ENCODE measurements at places on chromosomes 4 and X. TPM values are rescaled to one million over a fixed set of nuclear protein-coding genes. Genes with fewer than 3 reads are reported as not detected.

The EVC2 gene
- 0.40 TPM for total RNA-seq

GRCh38 chr4:155569960-155570515 is 96.6 kb upstream of the GUCY1A1 start:
- H3K27ac ChIP-seq: no peak overlapping the region
- H3K36me3 ChIP-seq: no peaks in the 10 kb centered on the region
- H3K27me3 ChIP-seq: peaks cover 3% of the 10 kb centered on the region

GRCh38 chrX:107454302-107454701 is 4.8 kb downstream of the FRMPD3 start:
- H3K27me3 ChIP-seq: peaks cover 30% of the 10 kb centered on the region
- no peak overlapping the region for H3K27ac ChIP-seq
- H3K4me1 ChIP-seq: peaks cover 3% of the 10 kb centered on the region
- H3K36me3 ChIP-seq: no peaks in the 10 kb centered on the region

The GPC3 gene
- 0.21 TPM for total RNA-seq
